SK-MEL-5 (cell line): ENCODE measurements at places on chromosomes 11 and 22. TPM values are rescaled to one million over a fixed set of nuclear protein-coding genes. Genes with fewer than 3 reads are reported as not detected.

Gene CNTN5
- 0.13 TPM in 1 of 2 replicates, not detected in the other for total RNA-seq

Gene FIBIN
- not detected in 2 replicates for total RNA-seq

Gene GVQW3
- 1.3 and 1.6 TPM in 2 replicates for total RNA-seq

Gene SGSM1
- total RNA-seq = 0.03 TPM in 1 of 2 replicates, not detected in the other

Gene YWHAH
- total RNA-seq = 130 and 140 TPM in 2 replicates

Gene PATE2
- total RNA-seq = 0.11 and 0.53 TPM in 2 replicates

Gene PRR5L
- 3.2 and 6.5 TPM in 2 replicates for total RNA-seq

Gene PTPMT1
- 70.7 and 76.8 TPM in 2 replicates for total RNA-seq

Gene OLFML1
- not detected in 2 replicates for total RNA-seq

Gene MS4A6E
- not detected in 2 replicates for total RNA-seq

Gene CASP1
- total RNA-seq = 16.9 and 20.7 TPM in 2 replicates

Gene XKR3
- total RNA-seq = 1.9 and 2.8 TPM in 2 replicates

Gene SLC22A25
- not detected in 2 replicates for total RNA-seq

Gene TEX12
- 0.43 and 0.48 TPM in 2 replicates for total RNA-seq

Gene SPCS2
- 166 and 168 TPM in 2 replicates for total RNA-seq

Gene NTM
- total RNA-seq = 0.69 and 0.95 TPM in 2 replicates

Gene OR51B4
- total RNA-seq = 9.0 and 10.7 TPM in 2 replicates

Gene CNGA4
- total RNA-seq = not detected in 2 replicates

Gene PUS3
- 15.5 and 15.6 TPM in 2 replicates for total RNA-seq

Gene KLHL35
- total RNA-seq = 0.08 and 0.24 TPM in 2 replicates

Gene CHRDL2
- 3.6 TPM in 1 of 2 replicates, not detected in the other for total RNA-seq

Gene ZNHIT2
- total RNA-seq = 7.5 and 8.1 TPM in 2 replicates

Gene ZNF280B
- total RNA-seq = 8.4 and 9.1 TPM in 2 replicates
